ENCODE measurements at places on chromosomes 7 and 10. TPM values are rescaled to one million over a fixed set of nuclear protein-coding genes. Genes with fewer than 3 reads are reported as not detected.

DNA sequence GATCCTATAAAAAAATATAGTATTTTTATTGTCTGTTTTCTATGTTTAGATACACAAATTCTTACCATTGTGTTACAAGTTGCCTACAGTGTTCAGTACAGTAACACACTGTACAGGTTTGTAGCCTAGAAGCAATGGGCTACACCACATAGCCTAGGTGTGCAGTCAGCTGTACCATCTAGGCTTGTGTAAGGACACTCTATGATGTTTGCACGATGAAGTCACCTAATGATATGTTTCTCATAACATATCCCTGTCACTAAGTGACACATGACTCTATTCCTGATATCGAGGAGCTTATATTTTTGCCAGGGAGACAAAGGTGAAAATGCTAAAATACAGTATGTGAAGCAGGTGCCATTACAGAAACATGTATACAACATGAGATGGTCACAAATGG lies 18.6 kb downstream of the ZNF25 start:
- no peak for DNase-seq

DNA sequence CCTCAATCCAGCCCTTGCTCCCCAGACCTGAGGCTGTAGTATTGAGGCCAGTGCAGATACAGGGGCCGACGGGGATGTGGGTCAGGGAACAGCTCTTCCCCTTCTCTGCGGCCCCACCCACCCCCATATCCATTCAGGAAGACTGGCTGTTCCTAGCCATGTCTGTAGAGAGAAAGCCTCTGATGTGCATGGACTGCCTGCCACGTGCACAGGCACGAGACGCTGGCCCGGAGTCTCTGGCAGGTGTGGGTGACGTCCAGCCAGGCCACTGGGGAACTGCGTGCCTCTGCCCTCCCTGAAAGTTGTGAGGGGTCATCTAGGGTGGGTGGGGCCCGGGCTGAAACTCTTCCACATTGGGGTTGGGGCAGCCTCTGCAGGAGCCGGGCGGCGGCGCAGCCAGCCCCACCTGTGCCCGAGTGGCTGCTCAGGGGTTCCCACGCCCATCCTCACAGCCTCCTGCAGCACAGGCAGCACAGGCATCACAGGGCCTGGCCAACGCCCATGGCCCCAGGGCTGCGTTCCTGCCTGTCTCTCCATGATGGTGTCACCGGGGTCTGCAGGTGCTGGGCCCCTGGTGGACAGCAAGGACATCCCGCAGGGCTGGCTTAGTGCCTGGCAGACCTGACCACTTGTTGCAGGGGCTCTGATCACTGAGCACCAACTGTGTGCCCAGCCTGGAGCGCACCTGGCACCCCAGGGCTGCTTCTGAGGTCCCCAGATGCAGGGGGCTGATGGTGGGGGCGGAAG lies 27.5 kb downstream of the MICALL2 start:
- no peak for DNase-seq

The CNNM1 gene
- not detected for total RNA-seq

The HMX3 gene
- not detected for total RNA-seq

DNA sequence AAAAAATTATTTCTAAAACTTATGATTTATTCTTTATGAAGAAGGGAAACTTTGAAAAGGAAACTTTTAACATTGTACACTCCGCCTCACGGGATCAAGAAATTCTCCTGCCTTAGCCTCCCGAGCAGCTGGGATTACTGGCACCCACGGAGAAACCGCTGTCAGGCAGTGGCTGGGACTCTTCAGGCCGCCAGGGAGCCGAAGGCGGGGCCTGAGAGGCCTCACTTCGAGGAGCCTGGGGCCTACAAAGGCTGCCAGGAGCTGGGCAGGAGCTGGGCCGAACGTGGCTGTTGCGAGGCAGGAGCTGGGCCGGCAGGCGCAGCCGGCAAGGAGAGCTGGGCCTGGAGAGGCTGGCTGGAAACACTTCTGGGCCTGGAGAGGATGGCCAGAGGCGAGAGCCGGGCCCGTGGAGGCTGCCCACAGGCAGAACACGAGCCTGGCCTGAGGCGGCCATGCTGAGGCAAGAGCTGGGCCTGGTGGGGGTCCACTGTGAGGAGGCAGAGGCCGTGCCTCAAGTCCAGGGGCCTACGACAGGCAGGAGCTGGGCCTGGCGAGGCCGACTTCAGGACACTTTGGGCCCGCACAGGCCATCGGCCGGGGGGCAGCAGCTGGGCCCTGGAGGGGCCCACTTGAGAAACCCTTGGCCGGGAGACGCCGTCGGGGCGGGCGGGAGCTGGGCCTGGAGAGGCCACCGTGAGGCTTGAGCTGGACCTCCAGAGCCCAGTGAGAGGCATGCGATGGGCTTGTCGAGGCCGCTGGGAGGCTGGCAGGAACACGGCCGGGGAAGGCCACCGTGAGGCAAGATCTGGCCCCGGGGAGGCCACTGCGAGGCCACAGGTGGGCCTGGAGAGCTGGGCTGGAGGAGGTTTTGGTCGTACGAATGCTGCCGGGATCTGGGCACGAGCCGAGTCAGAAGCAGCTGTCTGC lies 23.7 kb downstream of the MDH2 start:
- DNase-seq: no peak

The PPP1R3A gene
- total RNA-seq: not detected

The TAF6 gene
- total RNA-seq: 71.4 TPM

The PTPN20 gene
- 0.39 TPM for total RNA-seq

GRCh38 chr10:131875501-131875900 lies 25.3 kb upstream of the PPP2R2D start:
- DNase-seq: no peak

The PLEKHA1 gene
- 42.1 TPM for total RNA-seq

The CPA4 gene
- total RNA-seq: 27.7 TPM

GRCh38 chr10:129029851-129030602 lies 437.0 kb upstream of the MGMT start:
- no peak for DNase-seq

DNA sequence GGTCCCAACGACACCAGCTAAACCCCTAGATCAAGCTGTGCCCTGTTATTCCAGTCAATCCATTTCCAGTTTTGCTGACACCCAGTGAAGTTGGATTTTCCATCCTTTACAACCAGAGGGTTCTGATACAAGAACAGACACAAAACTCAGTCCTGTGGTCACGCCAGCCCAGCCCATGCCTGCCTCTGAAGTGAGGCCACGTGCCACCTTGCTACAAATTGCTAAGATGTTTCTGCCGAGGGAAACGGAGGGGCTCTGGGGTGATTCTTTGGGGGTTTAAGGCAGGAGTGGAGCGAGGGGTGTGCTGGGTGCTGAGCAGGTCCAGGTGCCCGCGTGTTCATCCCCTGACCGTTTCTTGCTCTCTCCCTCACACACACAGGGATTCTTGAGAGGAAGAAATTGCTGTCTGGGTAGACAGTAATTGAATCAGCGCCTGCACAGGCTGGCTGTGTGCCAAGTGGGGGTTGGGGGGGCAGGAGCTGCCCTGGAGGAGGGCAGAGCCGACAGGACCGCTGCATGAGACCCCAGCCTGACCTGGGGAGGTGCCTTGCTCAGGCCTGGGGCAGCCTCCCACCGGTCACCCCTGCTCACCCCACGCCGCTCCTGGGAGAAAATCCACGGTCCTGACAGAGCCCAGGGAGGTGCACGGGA lies 38.1 kb downstream of the ADAP1 start:
- no peak for DNase-seq

DNA sequence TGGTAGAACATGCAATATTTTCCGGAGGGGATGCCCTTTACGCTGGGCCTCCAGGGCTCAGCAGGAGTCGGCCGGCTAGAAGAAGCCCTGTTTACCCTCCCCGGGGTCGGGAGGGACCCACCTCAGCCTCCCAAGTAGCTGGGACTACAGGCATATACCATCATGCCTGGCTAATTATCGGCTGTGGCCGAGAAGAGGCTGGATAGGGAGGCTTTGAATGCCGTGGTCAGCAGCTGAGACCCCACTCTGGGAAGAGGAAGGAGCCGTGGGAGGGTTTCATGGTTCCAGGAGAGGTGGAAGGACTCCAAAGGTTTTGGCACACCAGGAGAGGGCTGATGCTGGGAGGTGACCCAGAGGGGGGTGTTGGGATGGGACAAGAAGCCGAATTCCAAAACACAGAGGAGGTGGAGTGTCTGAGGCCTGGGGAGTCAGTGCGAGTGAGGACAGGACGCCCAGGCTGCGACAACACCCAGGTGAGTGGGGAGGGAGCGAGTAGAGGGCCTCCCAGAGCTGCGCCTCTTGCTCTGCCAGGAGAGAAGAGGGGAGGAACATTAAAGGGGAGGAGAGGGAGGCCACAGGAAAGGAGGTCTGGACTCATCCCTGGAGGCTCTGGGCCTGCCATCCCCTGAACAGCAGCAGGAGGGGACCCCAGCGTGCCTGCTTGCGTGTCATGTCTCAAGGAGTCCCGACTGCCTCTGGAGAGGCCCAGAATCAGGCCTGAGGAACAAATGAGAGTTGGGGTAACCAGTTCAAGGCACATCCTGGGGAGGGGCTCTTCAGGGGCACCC lies 19.6 kb downstream of the GRID2IP start:
- no peak for DNase-seq

DNA sequence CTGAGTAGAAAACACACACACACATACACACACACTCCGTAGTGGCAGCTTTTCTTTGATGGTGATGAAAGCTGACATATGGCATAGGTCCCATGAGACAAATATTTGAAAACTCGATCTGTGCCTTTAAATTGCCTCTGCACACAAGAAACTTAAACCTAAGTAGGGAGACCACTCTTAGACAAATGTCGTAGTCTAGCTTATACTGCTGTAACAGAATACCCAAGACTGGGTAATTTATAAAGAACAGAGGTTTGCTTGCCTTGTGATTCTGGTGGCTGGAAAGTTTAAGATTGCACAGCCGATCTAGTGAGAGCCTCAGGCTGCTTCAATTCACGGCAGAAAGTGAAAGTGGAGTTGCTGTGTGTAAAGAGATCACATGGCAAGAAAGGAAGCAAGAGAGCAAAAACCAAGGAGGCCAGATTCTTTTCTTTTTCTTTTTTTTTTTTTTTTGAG lies 489.4 kb upstream of the SORCS1 start:
- DNase-seq: no peak

The ASZ1 gene
- total RNA-seq: not detected

The AGAP5 gene
- 4.7 TPM for total RNA-seq

DNA sequence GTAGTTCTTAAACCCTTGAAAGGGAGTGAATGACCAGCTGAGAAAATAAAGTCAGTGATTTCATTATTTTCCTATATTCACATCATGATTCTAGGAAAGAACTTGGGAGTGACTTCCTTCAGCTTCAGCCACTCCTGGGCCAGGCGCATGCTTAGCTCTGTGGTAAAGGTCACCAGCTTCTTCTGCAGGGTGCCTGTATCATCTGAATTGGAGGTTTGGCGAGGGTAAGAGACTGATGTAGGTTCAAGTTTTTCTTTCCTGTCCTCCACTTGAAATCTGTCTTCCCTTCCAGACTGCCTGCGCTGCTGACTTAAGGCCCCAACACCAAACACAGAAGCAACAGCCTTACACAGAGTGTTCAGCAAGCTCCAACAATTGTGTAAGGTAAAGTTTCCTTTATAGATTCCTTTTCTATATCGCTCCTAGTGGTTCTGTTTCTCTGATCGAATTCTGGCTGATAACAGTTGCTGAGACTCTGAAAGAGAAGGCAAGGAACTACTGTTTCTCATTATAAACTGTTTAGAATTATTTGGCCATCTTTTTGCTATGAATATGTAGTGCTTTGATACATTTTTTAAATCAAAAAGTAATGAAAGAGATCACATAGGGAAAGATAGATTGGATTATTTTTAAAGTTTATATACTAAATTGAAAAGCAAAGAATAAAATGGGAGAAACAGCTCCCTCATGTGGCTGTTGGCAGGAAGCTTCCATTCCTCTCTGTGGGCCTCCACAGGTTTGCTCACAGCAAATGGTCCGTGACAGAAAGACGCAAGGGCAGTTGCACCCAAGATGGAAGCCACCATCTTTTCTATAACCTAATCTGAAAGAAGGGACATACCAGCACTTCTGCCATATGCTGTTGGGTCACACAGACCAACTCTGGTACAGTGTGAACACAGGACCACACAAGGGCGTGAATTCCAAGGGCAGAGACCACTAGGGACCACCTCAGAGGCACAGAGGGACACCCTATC lies 14.0 kb downstream of the GATAD1 start:
- DNase-seq: no peak

DNA sequence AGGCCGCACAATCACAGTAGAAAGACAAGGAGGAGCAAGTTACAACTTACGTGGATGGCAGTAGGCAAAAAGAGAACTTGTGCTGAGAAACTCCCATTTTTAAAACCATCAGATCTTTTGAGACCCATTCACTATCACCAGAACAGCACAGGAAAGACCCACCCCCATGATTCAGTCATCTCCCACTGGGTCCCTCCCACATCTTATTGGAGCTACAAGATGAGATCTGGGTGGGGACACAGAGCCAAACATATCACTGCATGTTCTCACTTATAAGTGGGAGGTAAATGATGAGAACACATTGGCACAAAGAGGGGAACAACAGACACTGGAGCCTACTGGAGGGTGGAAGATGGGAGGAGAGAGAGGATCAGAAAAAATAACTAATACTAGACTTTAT lies 32.4 kb downstream of the NOLC1 start:
- no peak for DNase-seq

DNA sequence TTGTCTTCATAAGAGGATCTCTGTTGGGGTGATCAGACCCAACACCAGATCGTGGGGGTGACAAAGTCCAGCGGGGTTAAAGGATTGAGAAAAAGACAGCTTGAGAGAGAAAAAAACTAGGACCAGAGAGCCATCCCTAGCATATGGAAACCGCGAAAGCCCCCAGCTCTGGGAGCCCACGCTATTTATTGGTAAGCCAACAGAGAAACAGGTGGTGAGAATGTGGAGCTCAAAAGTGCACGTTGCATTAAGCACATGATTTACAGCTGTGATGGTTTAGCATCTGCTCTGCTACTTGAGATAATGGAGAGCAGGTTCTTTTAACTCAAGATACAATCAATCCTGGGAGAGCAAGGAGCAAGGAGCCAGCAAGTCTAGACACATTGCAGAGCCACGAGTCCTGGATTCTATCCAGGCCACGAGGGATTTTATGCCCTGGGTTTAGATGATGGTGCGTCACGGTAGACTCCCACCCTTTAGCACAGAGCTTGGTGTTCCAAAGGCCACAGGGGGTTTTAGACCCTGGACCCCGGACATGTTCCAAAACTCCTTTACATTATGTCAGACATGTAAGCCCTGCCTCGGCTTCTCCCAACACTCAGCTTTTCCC lies 755.2 kb upstream of the SORCS1 start:
- no peak for DNase-seq

- DNase-seq: no peak
Observed at GRCh38 chr7:38294926-38295325, 21.5 kb upstream of the TARP start.

The SMARCD3 gene
- 5.6 TPM for total RNA-seq

Measured in glomerular endothelial cell (primary cell).